ENCODE measurements at places on chromosomes 12 and 14.
A peak's percentile ranks its signal among the peaks of the same experiment; 100 is the strongest.

DNA sequence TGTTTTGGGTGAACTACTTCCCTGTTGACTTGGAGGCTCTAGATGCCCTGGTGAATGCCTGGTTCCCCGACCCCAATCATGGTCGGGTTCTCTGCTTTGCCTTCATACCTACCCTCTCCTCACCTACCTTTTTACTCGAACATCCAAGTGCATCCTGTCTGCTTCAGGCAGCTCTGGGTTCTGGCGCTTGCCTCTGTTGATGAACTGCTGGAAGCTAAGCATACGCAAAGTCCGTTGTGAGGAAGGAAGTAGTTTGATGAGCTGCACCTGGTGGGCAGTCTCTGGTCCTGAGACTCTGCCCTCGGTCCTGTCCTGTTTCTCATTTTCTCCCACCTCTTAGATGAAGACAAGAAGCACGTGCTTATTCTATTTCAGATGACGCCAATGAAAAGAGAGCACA is 13.6 kb downstream of the KCNH3 start:
- DNase-seq: no peak

DNA sequence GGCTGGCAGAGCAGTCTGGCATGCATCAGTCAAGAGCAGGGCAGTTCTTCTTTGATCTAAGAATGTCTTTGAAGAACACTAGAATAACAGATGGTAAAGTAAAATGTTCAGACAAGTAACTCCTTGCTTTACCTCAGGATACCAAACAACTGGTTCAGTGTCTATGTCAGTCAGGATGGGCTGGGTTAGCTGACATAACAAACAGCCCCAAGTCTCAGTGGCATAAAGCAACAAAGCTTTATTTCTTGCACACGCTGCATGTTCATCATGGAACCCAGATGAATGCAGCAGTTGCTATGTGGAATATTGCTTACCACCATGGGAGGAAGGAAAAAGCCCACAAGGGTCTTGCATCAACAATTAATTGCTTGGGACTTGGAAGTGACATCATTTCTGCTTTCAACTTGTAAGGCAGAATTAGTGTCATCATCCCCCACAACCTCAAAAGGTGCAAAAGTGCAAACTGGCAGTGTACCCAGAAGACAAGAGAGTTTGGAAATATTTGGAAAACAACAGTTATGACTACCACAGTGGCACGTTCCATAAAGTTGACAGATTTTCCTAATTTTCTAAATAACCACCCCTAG is 21.2 kb downstream of the GPRC5D start:
- no peak for DNase-seq

DNA sequence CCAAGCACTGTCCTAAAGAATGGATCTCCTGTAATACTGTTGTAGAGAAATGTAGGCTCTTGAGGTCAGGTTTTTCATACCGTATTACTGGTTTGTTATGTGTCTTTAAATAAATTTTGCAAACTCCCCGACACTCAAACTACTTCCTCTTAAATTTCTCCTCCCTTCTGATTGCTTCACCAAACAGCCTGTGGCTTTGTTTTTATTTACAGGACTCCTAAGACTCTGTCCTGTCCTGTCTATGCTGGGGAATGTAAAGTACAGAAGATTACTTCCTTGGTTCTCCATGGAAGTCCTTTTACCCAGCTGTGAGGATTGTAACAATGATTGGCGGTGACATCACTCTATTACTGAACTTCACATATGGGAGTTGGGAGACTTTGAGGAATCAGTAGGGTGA is 873.5 kb downstream of the DIO2 start:
- no peak for DNase-seq

DNA sequence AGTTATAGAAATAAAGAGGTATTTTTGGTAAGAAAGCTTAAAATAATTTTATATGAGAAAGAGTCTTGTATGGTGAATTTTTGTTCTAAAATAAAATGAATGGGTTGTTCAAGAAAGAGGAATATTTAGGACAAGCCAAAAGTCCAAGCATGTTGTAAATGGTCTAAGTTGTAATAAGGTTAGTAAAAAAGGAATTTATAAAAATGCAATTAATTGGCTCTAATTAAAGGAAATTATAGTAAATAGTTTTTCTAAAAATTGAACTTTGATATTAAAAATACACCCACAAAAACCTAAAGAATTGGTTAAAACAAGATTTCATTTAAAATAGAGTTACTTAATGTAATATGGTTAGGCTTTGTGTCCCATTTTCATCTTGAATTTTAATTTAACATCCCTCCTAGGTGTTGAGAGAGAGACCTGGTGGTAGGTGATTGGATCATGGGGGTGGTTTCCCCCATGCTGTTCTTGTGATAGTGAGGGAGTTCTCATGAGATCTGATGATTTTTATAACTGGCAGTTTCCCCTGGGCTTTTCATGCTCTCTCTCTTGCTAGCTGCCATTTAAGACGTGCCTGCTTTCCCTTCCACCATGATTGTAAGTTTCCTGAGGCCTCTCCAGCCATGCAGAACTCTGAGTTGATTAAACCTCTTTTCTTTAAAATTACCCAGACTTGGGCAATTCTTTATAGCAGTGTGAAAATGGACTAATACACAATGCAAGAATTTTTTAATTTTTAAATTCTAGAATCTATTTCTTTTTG is 13.0 kb downstream of the SLC22A17 start:
- DNase-seq: no peak

DNA sequence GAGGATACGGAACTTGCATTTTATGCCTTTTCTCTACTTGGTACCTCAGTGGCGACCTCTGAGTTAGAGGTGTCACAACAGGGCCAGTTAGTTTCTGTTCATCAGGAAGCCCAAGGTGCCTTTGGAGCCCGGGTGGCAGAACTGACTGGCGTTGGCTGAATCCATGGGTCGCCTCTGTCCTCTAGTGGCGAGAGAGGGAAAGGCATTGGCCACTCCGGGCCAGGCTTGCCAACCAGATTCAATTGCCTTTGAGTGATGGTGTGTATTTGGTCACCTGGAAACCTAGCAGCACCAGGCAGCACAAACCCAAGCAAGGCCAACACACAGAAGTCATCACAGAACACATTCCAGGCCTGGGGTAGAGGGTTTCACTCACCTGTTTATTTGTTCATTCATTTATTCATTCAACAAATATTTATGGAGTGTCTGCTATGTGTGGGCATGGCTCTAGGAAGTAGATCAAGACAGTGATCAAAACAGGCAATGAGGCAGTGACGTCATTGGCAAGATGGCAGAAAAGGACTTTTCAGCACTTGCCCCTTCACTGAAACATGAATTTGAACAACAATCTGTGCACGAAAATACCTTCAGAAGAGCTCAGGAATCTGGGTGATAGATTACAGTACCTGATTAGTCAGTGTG is 40.5 kb upstream of the KCNA5 start:
- DNase-seq: peak; percentile 21

DNA sequence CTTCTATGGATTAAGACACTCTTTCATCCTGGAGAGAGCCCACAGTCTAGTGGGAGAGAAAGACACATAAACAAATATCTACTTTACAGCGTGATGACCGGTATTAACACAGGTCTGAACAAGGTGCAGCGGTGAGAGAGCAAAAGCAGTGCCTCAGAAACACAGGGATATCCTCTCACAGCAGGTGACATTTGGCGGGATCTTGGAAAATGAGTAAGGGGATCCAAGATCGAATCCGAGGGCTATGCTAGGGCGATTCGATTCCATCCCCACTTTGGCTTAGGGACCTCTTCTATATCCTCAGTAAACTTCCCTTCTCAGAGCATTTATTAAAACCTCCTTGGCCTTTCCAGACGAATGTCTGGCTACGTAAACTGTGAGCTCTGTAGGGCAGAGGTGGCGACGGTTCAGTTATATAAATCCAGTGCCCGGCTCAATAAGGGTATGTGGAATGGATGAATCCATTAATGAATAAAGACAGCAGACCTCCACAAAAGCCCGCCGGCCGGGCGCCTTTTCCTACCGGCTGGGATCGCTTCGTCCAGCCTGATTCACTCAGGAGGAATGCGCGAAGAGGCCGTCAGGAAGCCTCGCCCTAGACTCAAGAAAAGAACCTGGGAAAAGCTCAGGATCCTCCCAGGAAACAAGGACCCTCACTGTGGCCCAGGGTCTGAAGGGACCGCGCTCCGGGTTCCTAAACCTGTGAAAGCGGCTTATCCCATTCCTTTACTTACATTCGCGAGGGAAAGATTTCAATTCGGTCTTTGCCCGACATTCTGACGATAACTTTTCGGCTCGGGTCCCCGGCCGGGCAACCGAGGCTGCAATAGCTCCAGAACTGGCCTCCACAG is 455 bp downstream of the ATP6V1D start:
- DNase-seq: no peak
